ENCODE measurements at places on chromosomes 13 and 19.

DNA sequence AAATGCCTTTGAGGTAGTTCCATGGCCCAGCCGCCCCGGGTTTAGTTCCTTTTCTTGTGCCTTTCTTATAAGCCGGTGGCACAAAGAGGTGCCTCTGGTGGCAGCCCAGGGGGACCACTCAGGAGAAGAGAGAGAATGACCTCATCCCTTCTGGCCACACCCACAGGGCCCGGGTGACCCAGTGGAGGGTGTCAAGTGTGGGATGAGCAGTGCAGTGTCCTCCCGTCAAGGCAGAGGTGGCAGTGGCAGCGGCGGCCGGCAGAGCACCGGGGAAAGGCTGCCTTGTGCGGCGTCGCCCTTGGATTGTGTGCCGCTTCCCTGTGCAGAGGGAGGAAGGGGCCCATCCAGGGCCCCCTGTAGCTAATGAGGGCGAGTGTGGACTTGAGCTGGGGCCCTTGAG lies 47.9 kb downstream of the KDM4B start:
- no peak for DNase-seq

GRCh38 chr13:100178309-100178708 lies 89.4 kb downstream of the PCCA start:
- DNase-seq: no peak

- no peak for DNase-seq
Observed at GRCh38 chr19:2249880-2250765, 1.0 kb downstream of the AMH start.

GRCh38 chr13:87671753-87672605 lies 808 bp downstream of the SLITRK5 start:
- no peak for DNase-seq

DNA sequence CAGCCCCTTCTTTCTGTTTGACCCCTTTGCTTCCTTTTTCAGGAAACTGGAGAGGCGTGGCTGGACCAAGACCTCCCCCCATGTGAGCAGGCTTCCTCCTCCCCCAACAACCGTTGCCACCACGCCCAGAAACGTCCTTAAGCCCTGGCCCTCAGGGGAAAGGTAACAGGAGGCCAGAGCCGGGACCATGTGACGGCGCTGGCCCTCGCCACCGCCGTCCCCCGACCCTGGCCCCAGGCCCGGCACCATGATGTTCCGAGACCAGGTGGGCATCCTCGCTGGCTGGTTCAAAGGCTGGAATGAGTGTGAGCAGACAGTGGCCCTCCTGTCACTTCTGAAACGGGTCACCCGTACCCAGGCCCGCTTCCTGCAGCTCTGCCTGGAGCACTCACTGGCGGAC lies 14.4 kb downstream of the SAMD4B start:
- DNase-seq: no peak

GRCh38 chr19:1088416-1089010 lies 6.7 kb downstream of the POLR2E start:
- no peak for DNase-seq

DNA sequence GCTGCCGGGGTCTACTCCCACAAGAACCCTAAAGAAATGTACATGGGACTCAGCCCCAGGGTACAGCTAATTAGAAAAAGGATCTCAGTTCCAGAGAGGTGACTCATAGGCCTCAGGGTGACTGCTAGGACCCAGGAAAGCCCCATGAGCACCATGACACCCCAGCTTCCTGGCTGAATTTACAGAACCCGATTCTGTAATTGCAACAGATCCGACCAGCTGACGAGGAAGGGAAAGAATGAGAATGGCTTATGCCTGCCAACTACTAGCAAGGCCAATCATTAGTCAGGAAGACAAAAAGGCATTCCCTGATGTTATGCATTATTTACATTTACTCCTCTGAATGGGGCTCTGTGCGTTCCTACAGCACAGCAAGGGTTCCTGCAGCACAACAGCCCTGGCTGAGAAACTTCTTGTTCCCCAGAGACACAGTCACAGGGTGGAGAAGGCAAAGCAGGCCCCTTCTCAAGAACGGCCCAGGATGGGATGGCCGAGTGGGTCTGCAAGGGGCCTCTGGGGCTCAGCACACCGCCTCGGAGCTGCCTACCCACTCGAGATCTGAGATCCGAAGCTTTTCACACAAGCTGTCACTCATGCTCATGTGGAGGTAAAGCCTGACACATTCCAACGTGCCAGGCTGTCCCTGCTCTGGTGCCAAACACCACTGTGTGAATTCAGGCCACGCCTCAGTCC lies 27.2 kb downstream of the PBX4 start:
- DNase-seq: peak; percentile 51

DNA sequence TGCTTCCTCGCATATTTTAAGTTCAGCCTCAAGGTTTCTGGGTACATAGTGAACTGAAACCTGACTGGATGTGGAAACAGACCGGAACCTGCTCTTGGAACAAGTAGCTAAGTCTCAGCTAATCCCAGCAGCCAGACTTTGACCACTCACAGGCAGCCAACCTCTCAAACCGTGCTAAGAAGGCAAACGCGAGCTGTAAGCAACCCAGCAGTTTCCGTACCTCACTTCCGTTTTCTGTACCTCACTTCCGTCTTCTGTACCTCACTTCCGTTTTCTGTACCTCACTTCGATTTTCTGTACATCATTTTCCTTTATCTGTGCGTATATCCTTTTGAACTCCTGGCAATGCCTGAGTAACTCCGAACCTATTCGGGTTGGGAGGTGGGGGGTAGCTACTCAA lies 96.8 kb downstream of the SUCLA2 start:
- DNase-seq: no peak

DNA sequence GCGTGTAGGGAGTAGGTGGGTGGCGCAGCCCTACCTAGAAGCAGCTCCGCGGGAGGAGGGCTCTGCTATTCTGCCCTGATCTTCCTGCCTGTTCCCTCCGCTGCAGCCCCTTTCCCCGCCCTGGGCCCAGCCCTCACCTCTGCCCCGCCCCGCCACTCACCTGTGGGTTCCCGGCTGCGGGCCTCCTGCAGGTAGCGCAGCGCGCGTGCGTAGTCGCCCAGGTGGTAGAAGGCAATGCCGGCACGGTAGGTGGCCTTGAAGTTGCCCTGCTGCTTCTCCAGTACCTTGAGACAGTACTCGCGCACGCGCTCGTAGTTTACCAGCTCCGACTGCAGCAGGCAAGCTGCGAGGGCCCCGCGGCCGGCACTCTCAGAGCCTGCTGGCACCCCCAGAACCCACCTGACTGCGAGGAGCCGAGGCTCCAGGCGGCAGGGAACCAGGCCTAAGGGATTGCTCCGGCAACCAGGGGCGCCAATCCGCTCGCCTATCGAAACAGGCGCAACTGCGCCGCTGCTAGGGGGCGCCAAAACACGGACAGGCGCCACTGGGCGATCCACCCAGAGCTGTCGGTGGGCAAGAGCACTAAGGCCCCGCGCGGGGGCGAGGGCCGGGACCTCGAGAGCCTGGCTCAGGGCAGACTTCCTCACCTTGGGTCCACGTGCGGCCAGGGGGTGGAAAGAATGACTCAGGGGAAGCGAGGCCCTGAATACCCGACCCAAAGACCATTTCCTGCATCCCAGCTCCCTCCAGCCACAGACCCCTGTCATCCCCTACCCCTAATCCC lies 965 bp downstream of the TTC9B start:
- DNase-seq: no peak

- DNase-seq: no peak
Observed at GRCh38 chr13:56317841-56318240, 822.9 kb upstream of the PRR20A start.

DNA sequence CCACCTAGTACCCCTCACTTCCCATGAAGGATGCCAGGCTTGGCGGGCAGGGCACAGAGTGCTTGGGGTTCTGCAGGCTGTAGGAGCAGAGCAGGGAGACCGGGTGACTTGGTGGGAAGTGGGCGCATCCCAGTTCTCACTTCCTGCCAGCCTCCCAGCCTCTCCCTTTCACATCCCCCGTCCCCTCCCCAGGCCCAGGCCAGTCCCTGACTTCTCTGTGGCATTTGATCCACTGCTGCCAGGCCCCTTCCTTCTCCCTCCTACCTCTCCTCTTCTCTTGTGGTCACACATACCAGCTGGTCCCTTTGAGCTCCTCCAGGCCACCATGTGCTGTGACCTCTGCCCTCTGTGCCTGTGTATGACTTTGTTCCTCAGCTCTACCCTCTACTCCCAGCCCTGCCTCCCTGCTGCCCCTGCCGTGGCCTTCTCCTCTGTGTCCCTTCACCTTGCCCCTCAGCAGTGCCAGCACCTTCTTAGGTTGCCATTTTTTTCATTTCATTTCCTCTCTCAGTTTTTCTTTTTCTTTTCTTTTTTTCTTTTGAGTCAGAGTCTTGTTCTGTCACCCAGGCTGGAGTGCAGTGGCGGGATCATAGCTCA lies 19.5 kb downstream of the MYO1F start:
- DNase-seq: no peak

DNA sequence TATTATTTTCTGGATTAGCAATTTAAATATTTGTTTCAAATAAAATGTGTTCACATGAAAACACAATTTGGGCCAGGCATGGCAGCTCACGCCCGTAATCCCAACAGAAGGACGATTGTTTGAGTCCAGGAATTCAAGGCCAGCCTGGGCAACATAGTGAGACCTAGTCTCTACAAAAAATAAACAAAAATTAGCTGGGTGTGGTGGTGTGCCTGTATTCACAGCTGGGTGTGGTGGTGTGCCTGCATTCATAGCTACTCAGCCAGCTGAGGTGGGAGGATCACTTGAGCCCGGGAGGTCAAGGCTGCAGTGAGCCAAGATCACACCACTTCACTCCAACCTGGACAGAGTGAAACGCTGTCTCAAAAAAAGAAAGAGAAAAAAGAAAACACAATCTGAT lies 46.4 kb downstream of the KPNA3 start:
- no peak for DNase-seq

DNA sequence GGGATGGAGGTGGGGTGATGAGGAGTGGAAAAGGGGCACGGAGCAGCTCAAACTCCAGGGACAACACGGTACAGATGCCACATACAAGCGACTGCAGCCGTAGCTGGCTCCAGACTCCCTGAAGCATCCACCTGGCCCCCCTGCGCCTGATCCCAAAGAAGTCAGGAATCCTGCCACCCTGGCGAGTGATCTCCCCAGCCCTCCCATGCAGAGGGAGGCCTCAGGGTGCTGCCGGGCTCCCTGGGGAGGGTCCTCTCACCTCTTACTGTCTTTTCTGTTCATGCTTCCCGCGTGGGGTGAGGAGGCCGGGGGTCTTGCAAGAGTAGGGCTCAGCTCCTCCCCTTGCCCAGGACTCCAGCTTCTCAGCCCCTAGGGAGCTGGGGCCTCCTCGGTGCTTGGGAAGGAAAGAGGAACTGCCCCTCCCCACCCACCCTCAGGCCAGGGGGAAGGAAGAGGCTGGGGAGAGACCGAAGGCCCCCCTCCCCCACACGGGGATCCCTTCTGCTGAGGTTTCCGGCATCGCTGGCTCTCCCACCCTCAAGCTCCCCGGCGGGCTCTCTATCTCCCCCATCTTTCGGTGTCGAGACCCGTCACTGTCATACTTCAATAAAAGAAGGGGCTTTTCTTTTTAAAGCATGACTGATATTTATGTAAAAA lies at the start of gene RASGRP4:
Gene RASGRP4, minus strand, starts transcription at position 410 of the 657 bp plus-strand sequence. Its CDS starts 128 bp downstream, at position 282.
- peak; percentile 39 for DNase-seq

GRCh38 chr19:16660763-16661479 lies at the start of gene TMEM38A:
TMEM38A (plus strand) TSS chr19:16661139; CDS start chr19:16661218, 79 bp downstream.
- DNase-seq: peak; percentile 27

- DNase-seq: peak; percentile 47
Observed at GRCh38 chr19:13764101-13764807, at the start of gene MRI1. MRI1 (plus strand) TSS chr19:13764522; CDS start chr19:13764589, 67 bp downstream.

DNA sequence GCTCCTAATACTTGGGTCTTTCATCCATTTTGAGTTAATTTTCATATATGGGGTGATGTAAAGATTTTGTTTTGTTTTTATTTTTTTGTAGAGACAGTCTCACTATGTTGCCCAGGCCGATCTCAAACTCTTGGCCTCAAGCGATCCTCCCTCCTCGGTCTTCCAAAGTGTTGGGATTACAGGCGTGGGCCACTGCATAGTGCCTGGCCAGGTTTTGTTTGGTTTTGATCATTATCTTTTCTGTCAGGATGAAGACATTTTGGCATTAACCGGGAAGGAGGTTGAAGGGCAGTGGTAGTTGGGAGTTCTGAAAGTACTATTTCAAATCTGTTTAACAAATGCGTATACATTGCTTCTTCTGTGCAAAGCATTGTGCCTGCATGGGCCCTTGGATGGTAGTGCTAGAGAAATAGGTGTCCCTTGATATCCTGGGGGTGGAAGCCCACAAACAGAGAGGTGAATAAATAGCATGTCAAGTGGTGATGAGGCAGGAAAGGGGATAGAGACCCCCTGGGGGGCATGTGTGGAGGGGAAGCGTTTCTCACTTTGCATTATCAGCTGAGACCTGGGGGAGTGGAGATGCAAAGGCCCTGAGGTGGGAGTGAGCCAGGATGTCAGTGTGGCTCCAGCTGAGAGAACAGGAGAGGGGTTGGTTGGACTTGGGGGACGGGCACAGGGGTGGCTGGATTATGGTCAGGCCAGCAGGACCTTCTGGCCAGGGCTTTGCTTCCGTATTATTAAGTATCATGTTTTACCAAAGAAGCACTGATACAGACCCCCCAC lies 41.4 kb downstream of the GATAD2A start:
- DNase-seq: no peak

GRCh38 chr13:110220471-110220870 lies 86.5 kb downstream of the COL4A1 start:
- DNase-seq: no peak

GRCh38 chr13:95264225-95264624 lies 37.0 kb downstream of the ABCC4 start:
- no peak for DNase-seq

GRCh38 chr13:113179374-113180230 lies 21.2 kb downstream of the PROZ start:
- no peak for DNase-seq

DNA sequence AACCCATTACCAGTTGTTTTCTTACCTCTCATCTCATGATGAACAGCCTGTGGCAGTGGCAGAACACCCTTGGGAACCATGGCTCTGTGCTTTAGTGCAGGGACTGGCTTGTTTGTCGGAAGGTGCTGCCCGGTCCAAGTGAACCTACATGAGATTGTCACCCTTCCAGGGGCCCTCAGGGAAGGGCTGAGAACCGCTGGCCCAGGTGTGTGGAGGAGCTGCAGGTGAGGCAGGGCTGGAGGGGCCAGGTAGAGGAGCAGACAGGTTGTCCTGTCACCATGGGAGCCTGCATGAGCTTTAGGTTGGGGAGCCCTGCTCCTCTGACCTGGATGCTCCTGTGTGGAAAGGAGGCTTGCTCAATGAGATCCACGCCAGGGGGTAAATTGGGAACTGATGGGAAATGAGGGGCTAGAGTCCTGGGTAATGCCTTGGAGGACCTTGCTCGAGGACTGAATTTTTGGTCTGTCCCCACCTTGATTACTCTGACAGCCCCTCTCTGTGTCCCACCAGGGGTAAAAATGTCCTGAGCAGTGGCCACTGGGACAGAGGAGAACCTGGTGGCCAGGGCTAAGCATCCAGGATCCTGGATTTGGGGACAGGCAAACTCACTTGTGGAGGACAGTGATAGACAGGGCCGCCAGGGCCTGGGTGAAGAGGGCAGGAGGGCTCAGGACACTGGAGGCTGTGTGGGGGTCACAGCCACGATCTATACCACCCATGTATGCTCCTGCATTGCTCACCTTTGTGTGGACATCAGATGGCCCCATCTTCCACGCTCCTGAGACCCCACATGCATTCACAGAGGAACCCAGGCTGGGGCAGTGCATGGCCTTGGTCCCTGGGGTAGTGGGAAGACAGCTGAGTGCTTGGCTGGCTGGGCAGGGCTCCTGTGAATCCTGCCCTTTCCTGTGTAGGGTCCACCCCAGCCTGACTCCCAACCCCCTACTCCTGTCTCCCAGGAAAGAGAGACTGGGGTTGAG lies 24.1 kb upstream of the CEACAM1 start:
- DNase-seq: no peak

All from T-helper 2 cell (primary cell).